ENCODE measurements at places on chromosomes 16 and 17. TPM values are rescaled to one million over a fixed set of nuclear protein-coding genes. Genes with fewer than 3 reads are reported as not detected.

DNA sequence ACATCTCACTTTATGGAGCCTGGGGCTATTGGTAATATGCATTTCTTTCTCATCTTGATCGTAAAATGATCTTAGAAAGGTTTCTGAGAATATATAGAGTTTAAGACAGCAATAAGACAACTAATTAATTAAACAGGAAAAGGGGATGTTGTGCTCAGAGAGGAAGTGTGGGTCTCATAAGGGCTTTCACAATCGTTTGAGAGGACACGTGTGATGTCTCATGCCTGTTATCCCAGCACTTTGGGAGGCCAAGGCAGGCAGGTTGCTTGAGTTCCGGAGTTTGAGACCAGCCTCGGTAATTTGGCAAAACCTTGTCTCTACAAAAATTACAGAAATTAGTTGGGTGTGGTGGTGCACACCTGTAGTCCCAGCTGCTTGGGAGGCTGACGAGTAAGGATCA lies 295.6 kb downstream of the WWOX start:
- DNase-seq: no peak

DNA sequence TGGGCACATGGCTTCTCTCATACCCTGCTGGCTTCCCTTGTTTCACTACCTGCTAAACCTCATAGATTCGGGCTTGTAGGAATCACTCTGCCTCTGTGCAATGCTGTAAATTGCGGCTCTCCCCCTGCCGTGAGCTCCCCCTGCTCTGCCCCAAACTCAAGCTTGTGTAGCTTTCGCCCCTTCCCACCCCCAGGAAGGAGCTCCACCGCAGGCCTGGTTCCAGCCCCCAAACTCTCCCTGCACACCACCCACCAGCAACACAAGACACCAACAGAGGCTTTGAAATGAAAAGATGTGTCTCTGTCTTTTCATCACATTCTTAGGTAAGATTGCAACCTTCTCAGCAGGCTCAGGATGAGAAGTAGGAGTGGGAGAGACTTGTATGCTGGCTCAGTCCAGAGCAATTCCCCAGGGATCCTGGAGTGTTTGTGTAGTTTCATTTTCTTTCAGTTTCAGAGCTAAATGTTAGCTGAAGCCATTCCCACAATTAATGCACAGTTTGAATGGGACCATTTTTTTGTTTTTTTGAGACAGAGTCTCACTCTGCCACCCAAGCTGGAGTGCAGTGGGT lies 14.2 kb downstream of the CX3CL1 start:
- DNase-seq: no peak

The HSD17B1 gene
- polyA plus RNA-seq: 1.8 TPM

GRCh38 chr17:30519707-30520106 lies 42.5 kb downstream of the GOSR1 start:
- no peak for DNase-seq

The CLEC10A gene
- not detected for polyA plus RNA-seq

GRCh38 chr16:87703835-87704375 lies 61.9 kb downstream of the KLHDC4 start:
- no peak for DNase-seq

DNA sequence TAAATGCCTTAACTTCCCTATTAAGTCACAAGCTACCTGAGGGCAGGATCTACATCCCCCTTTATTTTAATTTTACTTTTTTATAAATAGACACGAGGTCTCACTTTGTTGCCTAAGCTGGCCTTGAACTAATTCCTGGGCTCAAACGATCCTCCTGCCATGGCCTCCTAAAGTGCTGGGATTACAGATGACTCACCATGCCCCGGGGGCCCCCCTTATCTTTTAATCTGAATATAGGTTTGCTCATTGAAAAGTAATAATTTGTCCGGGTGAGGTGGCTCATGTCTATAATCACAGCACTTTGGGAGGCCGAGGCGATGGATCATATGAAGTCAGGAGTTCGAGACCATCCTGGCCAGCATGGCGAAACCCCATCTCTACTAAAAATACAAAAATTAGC lies 14.2 kb downstream of the ETV4 start:
- DNase-seq: no peak

The PPY gene
- polyA plus RNA-seq: 0.26 TPM

DNA sequence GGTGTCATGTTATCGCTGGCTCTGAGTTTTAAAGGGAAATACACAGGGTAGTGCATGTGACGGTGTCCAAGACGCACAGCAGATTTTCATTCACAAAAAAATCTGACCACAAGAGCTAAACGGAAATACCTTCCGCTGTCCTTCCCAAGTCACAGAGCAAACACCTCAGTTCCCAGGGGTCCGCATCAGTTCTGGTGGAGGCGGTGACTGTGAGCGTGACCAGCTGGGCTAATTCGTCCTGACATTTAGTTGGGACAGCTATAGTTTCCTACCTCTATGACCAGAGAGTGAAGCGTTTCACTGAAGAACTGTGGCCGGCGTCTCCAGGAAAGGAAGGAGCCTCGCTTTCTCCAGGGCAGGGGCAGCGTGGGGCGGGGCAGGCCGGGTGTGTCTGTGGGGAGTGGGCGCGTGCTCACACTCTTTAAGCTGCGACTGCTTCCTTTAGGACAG lies 10.5 kb upstream of the FASN start:
- no peak for DNase-seq

The CAVIN1 gene
- polyA plus RNA-seq: 16.2 TPM

DNA sequence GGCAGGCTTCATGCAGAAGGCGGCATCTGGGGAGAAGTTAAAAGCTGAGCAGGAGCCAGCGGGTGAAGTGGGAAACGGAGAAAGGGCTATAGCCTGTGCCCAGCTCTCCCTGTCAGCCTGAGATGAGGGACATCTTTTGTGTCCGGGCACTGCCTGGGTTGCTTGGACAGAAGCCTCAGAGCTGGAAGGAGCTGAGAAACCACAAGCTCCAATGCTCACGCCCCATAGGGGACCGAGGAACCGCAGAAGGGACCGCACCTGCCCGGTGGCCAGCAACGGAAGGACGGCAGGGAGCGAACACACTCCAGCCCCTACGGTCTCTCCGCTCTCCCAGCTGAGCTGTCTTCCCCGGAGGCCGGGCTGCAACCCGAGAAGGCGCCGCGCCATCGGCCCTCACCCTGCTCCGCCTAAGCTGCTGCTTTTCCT lies 175.8 kb downstream of the NPIPB11 start:
- DNase-seq: no peak

DNA sequence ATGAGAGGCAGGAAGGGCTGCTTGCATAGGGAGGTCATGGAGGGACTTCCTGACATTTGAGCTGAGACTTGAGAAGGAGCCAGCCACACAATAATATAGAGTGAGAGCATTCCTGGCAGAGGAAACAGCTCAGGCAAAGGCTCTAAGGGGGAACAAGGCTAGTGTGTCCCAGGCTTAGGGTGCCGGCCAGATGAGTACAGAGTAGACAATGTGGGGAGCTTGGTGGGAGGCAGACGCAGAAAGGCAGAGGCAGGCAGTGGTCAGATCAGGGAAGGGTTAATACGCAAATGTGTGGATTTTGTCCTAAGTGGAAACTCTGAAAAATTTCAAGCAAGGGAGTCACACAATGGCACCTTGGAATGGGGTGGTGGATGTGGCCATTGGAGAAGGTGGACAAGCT lies 31.3 kb downstream of the CD300LB start:
- no peak for DNase-seq

The MPG gene
- 107 TPM for polyA plus RNA-seq

The FTO gene
- 34.5 TPM for polyA plus RNA-seq

DNA sequence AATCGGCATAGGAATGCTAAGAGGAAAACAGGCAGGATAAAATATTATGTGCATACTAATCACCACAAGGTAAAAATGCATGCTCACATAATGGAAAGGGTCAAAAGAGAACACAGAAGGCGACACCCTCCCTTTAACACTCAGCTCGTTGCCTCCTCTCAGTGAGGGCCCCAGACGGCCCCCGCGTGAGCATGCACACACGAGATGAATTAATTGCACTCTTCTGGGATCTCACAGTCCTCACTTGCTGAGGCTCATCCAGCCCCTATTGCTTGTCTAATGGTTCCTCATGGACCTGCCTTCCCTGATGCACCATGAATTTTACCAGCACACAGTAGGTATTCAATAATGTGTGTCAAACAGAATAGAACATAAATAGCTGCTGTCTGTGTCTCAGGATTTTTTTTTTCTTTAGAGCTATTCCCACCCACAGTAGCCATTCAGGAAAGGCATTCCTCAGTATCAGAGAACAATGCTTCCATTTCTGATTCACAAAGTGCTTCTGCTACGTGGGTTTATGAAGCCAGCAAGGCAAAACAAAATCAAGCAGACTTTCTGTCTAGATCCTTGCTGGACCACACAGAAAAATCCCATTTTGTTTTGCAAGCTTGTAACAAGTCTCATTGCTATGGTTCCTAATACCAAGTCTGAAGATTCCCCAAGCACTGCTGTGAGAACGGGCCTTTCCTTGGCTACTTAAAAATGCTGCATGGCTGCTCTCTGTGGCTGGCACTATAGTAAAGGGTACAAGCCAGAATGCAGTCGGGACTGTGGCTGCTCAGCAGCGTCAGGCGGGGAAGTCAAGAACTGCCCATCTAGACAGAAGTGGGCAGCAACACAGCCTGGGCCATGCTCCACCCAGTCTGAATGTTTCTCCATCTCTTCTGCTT lies 43.6 kb downstream of the TOM1L2 start:
- no peak for DNase-seq

DNA sequence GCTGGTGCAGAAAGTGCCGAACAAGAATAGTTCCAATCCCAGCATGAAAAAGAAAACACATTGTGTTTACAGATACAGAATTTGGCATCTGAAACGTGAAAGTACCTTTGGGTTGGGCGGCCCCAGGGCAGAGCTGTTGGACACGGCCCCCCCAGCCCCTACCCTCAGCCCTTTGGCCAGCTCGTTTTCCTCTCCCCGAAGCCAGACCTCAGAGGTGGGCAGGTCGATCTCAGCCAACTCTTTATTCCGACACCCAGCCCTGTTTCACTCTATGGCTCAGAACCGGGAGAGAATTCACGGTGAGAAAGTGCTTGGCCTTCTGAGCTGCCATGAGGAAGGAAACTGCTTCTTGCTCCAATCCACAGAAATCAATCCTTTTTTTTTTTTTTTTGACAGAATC lies 11.3 kb downstream of the NTN1 start:
- no peak for DNase-seq

- DNase-seq: peak; percentile 66
Measured at GRCh38 chr17:50114849-50115357, 15.1 kb downstream of the SAMD14 start.

DNA sequence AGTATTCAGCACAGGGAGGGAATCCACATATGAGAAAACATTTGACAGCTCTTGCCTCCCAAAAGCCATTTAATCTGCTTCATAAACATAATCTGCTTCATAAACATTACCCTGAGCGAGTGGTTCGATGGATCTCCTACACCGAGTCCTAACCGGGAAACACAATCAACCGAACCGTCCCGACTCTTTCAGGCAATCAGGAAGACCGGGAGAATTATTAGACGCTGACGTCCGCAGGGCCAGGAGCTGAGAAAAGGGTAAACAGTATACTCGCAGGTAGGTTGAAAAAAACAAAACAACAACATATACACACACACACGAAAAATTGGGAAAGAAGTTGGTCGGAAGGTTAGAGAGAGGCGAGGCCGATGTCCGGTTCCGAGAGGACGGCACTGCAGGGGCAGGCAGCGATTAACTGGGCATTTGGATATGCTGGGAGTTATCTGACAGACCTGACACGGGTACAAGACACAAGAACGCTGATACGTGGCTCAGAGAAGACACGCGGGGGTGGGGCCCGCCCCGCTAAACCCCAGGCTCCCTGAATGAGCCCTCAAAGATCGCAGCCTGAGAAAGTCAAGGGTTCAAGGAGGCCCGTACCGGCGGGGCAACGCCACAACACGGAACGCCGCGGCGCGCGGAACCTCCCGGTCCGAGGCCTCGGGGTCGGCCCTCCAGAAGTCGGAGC lies 585 bp downstream of the AP1G1 start:
- DNase-seq: no peak

- peak; percentile 40 for DNase-seq
Measured at GRCh38 chr17:266701-267667, 85.5 kb upstream of the DOC2B start.

The CA4 gene
- 6.8 TPM for polyA plus RNA-seq

The CACNG3 gene
- 0.12 TPM for polyA plus RNA-seq

The KRTAP2-1 gene
- not detected for polyA plus RNA-seq

DNA sequence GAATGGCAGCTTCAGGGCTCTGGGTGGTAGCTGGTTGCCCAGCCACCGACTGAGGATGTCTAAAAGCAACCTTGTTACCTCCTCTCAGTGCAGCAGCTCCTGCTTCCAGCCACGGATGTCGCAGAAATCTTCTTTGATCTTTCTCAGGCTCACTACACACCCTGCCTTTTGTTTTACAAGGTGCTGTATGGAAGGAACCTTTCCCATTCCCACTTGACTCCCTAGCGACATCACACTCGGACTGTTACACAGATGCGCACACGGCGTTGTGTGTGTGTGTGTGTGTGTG lies 135.8 kb upstream of the CPHXL start:
- no peak for DNase-seq

The DHX58 gene
- polyA plus RNA-seq: 10.3 TPM

DNA sequence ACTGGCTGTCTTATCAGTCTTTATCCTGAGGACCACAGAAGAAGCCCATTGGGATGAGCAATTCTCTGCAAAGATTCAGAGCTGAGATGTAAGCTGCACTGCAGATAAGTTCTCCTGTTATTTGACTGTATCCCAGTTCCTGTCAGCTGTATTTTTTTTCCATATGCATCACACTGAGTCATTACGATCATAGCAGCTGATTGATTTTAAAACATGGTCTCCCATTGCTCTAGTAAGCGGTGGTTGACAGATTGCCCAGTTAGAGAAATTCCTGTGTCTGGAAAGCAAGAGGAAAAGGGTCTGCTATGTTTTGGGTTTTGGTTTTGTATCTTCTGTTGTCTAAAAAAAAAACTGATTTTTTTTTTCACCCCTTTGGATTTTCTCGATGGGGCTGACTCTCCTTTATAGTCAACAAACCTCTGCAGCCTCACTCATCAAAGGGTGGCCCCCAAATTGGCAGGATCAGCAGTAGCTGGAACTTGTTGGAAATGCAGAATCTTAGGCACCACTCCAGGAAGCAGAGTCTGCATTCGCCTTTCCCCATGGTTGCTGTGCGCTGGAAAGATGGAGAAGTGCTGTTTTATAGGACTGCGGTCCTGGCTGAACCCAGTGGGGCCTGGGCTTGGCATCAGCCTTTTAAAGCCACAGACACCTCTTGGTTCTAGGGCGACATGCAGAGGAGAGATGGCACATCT lies 220.1 kb upstream of the MPHOSPH6 start:
- DNase-seq: no peak

DNA sequence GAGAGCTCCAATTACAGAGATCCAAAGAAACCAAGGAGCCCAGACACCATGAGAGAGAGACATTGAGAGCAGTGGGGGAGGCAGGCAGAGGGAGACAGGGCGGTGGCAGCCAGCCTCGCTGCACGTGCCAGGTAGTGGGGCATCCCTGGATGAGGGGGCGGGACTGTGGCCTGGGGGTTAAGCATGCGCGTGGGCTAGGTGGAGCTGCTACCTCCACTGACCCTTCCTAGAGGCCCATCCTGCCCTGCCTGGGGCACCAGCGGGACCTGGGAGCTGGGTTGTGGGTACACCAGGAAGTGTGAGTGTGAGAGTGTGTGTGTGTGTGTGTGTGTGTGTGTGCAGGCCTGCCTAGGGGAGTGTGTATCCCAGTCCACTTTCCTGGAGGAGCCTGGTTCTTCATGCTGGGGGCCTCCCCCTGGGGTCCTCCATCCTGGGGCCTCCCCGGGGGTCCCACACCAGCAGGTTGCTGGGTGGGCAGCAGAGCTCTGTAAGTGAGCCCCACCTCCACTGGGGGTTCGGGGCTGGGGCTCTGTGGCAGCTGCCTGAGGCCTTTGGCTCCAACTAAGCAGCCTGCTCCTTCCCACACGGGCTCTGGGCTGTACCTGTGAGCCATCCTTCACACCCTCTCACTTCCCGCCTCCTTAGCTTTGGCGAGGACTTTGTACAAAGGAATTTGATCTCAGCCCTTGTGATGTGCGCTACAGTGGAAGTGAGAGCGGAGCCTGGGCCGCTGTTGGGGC lies 127.4 kb downstream of the IRF8 start:
- no peak for DNase-seq

Data from H1 (cell line).